SJSA1 (cell line): ENCODE measurements at places on chromosomes 7 and 10. TPM values are rescaled to one million over a fixed set of nuclear protein-coding genes. Genes with fewer than 3 reads are reported as not detected.

CYP2C18 gene
- total RNA-seq: not detected in 2 replicates

EEPD1 gene
- 12.4 and 27.6 TPM in 2 replicates for total RNA-seq

EVX1 gene
- not detected in 2 replicates for total RNA-seq

MSMB gene
- not detected in 2 replicates for total RNA-seq

FAS gene
- 20.6 and 25.6 TPM in 2 replicates for total RNA-seq

CHRM2 gene
- total RNA-seq: 0.13 and 0.24 TPM in 2 replicates

MRLN gene
- total RNA-seq: not detected in 2 replicates

GHRHR gene
- total RNA-seq: not detected in 2 replicates

WASHC2C gene
- 21.6 and 24.0 TPM in 2 replicates for total RNA-seq

GRCh38 chr10:74683067-74683466, 143.3 kb upstream of the KAT6B start:
- H3K36me3 ChIP-seq: no peaks in the 10 kb centered on the region
- no peak overlapping the region for H3K4me3 ChIP-seq
- no peak overlapping the region for H3K27ac ChIP-seq
- no peaks in the 10 kb centered on the region for H3K27me3 ChIP-seq

DNA sequence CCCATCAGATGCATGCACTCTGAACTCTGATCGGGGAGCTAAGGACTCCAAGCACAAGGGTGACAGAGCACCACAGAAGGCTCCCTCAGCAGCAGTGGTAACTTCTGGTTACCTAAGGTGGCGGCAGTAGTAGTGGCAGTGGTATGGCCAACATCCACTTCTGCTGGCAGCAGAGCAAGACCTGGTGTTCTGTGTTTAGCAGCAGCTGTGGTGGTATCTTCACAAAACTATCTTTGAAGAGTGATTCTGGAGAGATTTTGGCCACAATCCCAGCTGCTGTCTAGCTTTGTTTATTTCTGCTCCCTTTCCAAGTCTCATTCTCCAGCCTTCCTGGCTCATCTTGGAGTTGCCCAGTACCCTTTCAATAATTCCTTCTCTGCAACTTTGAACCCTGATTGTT, 102.4 kb upstream of the LRGUK start:
- no peak overlapping the region for H3K27ac ChIP-seq
- H3K4me3 ChIP-seq: no peak overlapping the region
- no peaks in the 10 kb centered on the region for H3K4me1 ChIP-seq
- no peaks in the 10 kb centered on the region for H3K27me3 ChIP-seq
- no peaks in the 10 kb centered on the region for H3K36me3 ChIP-seq
- no peak for DNase-seq

GRCh38 chr7:91579837-91580236, 300.7 kb downstream of the MTERF1 start:
- DNase-seq: no peak
- no peak overlapping the region for H3K4me3 ChIP-seq
- H3K27me3 ChIP-seq: no peaks in the 10 kb centered on the region
- no peaks in the 10 kb centered on the region for H3K36me3 ChIP-seq

DNA sequence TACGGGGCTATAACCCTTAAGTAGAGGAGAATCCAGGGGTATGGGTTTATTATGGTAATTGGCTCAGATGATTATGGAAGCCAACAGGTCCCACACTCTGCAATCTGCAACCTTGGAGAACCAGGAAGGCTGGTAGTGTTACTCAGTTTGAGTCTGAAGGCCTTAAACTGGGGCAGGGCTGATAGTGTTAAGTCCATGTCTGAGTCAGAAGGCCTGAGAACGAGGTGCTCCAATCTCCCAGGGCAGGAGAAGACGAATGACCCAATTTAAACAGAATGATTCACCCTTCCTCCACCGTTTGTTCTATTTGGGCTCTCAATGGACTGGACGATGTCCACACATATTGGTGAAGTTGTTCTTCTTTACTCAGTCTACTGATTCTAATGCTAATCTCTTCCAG, 244.5 kb upstream of the PTER start:
- H3K27me3 ChIP-seq: no peaks in the 10 kb centered on the region
- H3K4me3 ChIP-seq: no peak overlapping the region
- no peaks in the 10 kb centered on the region for H3K4me1 ChIP-seq
- no peak overlapping the region for H3K27ac ChIP-seq

DNA sequence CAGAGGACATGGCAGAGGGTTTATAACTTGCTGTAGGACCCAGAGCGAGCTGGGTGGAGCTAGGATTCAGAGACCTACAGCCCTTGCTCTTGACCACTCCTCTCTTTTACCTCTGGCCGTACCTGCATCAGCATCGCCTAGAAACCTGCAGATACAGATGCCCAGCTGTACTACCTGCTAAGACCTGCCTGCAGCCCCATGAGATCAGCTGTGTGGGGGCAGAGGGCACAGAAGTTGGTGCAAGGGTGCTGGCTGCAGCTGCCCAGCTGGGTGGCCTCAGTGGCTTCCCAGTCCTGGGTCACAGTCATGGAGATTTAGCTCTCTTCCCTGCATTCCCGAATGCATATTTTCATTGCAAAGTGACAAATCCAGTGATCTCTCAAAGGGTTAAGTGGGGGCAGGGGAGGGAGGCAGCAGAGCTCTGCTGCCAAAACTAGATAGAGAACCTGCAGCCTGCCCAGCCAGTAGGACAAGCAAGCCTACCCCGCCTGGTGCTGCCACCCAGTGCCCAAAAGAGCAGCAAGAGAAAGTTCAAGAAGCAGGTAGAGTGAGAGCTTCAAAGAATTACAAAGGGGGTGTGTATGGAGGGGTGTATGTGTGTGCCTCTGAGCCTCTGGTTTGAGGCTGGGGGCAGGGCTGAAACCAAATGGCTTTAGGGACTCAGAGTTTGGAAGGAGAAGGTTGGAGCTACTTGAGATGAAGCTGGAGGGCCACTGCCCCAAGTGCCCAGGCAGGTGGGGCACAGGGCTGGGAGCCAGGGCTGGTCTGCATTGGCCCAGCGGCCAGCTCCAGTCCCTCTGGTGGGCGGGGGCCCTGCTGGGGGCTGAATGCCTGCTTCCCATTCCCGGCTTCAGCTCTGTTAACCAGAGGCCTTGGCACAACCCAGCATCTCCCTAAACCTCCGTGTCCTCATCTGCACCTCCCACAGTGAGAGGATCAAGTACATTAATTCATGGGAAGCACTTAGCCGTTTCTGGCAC, 6.9 kb downstream of the FAM241B start:
- no peak for DNase-seq
- H3K27me3 ChIP-seq: peaks cover 4% of the 10 kb centered on the region; the same call in 1 of the 2 replicates
- no peaks in the 10 kb centered on the region for H3K4me1 ChIP-seq
- H3K27ac ChIP-seq: no peak overlapping the region
- no peak overlapping the region for H3K4me3 ChIP-seq

- no peaks in the 10 kb centered on the region for H3K36me3 ChIP-seq
- no peaks in the 10 kb centered on the region for H3K4me1 ChIP-seq
- no peak for DNase-seq
- H3K27me3 ChIP-seq: 0 out of 2 replicates have a peak, but pooled peaks cover 3% of the 10 kb centered on the region
Measured at GRCh38 chr10:95784279-95784913, 28.4 kb downstream of the ENTPD1 start.

GRCh38 chr10:25492680-25493079, 317.9 kb downstream of the GPR158 start:
- H3K4me1 ChIP-seq: peaks cover 14% of the 10 kb centered on the region
- H3K27ac ChIP-seq: no peak overlapping the region
- DNase-seq: no peak
- no peaks in the 10 kb centered on the region for H3K36me3 ChIP-seq
- H3K27me3 ChIP-seq: peaks cover 6% of the 10 kb centered on the region

GRCh38 chr7:121313793-121314676, 14.8 kb upstream of the WNT16 start:
- peaks cover 20% of the 10 kb centered on the region for H3K4me1 ChIP-seq
- H3K27ac ChIP-seq: no peak overlapping the region
- no peaks in the 10 kb centered on the region for H3K36me3 ChIP-seq

DNA sequence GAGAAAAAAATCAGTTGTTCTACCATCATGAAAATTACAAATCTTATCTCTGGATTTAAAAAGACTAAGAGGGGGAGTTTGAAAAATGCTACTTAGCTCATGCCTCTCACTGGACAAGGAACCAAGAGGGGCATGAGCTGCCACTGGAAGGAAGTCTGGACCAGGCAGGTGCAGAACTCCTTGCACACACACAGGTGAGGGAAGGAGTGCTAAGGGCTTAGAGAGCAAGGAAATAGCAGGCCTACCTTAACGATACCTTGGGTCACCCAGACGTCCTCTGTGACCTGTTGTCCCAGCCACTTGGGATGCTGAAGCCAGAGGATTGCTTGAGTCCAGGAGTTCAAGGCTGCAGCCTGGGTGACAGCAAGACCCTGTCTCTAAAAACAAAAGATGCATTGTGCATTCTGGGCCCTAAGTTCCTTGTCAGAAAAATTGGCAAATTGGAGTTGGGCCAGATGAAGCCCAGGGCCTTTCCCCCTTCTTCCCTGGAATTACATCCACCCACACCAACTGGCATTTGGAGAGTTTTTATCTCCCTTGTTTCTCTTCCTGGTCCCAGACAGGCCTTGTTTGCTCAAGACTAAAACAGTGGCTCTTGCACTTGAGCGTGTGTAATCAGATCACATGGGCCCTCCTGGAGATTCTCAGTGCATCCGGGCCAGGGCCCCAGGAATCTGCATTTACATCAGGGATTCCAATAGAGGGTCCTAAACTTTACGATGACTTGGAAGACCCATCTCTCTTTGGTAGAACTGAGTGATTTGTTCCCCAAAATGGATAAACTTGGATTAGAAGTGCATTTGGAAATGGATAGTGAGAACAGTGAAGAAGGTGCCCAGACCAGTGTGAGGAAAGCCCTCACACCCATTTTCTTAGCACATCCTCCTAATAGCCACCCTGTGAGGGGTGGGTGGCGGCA, 3.0 kb downstream of the DDIT4 start:
- no peak overlapping the region for H3K27ac ChIP-seq
- no peaks in the 10 kb centered on the region for H3K27me3 ChIP-seq
- peaks cover 25% of the 10 kb centered on the region for H3K4me1 ChIP-seq
- no peak overlapping the region for H3K4me3 ChIP-seq

GRCh38 chr10:1401071-1401965, 336.0 kb downstream of the ADARB2 start:
- H3K27me3 ChIP-seq: peaks cover 4% of the 10 kb centered on the region; the same call in 1 of the 2 replicates
- peak; percentile 38 for DNase-seq
- H3K4me1 ChIP-seq: no peaks in the 10 kb centered on the region
- H3K4me3 ChIP-seq: no peak overlapping the region

- no peak overlapping the region for H3K27ac ChIP-seq
- H3K4me1 ChIP-seq: no peaks in the 10 kb centered on the region
- no peak for DNase-seq
- no peaks in the 10 kb centered on the region for H3K36me3 ChIP-seq
- H3K4me3 ChIP-seq: no peak overlapping the region
Measured at GRCh38 chr10:15868006-15868405, 7.7 kb upstream of the MINDY3 start.

DNA sequence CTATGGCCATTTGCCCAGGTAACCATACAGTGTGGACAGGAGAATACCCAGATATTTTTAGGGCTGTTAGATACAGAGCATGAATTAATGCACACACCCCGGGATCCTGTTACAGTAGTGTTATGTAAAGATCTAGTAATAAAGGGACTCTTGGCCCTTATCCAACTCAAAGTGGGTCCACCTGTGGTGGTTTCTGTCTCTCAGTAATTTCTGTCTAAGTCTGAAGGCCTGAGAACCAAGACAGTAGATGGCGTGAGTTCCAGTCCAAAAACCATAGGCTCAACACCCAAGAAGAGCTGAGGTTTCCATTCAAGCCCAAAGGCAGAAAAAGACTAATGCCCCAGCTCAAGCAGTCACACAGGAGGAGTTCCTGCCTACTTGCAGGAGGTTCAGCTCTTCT, 277.7 kb downstream of the ZEB1 start:
- no peaks in the 10 kb centered on the region for H3K36me3 ChIP-seq
- no peak overlapping the region for H3K4me3 ChIP-seq
- H3K27ac ChIP-seq: no peak overlapping the region
- no peaks in the 10 kb centered on the region for H3K27me3 ChIP-seq
- DNase-seq: no peak

- H3K36me3 ChIP-seq: no peaks in the 10 kb centered on the region
- no peak overlapping the region for H3K27ac ChIP-seq
- peaks cover 4% of the 10 kb centered on the region for H3K27me3 ChIP-seq
- H3K4me3 ChIP-seq: no peak overlapping the region
- no peaks in the 10 kb centered on the region for H3K4me1 ChIP-seq
- DNase-seq: no peak
Measured at GRCh38 chr7:116113310-116113709, 82.7 kb upstream of the TFEC start.

- no peaks in the 10 kb centered on the region for H3K36me3 ChIP-seq
- no peak for DNase-seq
- no peaks in the 10 kb centered on the region for H3K4me1 ChIP-seq
- H3K27ac ChIP-seq: no peak overlapping the region
Measured at GRCh38 chr7:140003913-140004382, 58.8 kb downstream of the PARP12 start.

DNA sequence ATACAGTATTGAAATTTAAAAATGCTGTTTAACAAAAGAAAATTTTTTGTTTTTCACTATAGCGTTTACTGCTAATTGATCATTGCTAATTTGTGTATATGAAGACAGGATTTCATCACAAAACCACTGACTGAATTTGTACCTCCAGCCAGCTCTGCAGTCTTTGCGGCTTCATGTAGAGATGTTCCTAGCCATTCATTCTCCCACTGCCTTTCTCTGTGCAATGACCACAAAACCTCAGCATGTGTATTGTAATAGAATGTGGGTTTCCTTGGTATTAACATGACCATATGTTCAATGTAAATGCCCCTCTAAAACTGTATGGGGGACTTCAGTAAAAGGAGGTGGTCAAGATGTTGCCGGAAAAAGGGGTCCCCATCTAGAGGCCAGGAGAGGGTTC, 81.1 kb upstream of the STEAP1B start:
- H3K4me3 ChIP-seq: no peak overlapping the region
- H3K27ac ChIP-seq: no peak overlapping the region
- DNase-seq: no peak
- peaks cover 39% of the 10 kb centered on the region for H3K4me1 ChIP-seq
- no peaks in the 10 kb centered on the region for H3K36me3 ChIP-seq
